Vagina (tissue), 2 donors: ENCODE measurements at places on chromosomes 4 and X. TPM values are rescaled to one million over a fixed set of nuclear protein-coding genes. Genes with fewer than 3 reads are reported as not detected.

DNA sequence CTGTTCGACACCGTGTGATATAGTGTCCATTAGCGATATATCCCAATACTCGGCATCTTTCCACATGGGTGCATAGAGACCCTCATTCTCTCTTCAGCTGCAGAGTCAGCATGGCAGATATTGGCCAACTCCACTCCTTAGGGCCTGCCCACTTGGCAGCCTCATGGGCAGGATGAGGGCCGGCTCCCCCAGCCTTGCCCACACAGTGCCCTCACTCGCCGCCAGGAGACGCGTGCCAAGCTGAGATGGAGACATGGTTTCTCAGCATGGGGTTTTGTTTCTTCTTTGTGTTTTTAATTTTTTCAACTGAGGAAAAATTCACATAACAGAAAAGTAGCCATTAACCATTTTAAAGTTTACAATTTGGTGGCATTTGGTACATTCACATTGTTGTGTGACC, 5.3 kb upstream of the PLXNA3 start:
- no peaks in the 10 kb centered on the region for H3K36me3 ChIP-seq
- H3K27ac ChIP-seq = no peak overlapping the region
- DNase-seq = no peak
- H3K27me3 ChIP-seq = no peaks in the 10 kb centered on the region
- H3K4me3 ChIP-seq = no peak overlapping the region

DNA sequence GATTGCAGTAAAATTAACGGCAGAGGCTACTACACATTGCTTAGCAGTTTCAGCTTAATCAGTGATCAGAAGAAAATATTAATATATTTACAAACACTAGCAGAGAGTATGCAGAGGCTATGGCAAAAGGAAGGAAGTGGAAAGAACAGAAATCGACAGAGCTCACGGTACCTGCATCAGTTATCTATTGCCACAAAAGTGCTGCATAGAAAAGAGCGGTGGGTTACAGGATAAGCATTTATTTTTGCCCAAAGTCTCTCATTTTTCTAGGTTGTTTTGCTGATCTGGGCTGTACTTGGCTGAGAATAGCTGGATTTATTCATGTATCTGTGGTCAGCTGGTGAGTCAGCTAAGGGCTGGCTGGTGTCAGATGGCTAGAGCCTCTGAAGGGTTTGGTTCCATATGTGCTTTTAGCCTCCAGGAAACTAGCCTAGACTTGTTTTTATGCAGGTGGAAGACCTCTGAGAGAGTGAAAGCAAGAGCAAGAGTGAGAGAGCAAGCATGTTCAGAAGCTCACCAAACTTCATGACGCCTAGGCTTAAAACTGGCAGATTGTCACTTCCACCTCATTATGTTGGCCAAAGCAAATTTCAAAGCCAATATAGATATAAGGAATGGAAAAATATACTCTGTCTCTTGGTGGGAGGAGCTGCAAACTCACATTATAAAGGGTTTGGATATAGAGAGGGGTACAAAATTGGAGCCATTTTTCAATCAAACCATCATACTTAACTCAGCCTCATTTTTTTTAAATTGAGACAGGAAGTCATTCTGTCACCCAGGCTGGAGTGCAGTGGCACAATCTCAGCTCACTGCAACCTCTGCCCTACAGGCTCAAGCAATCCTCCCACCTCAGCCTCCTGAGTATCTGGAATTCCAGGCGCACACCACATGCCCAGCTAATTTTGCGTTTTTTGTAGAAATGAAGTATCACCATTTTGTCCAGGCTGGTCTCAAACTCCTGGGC, 153.2 kb upstream of the RPL34 start:
- H3K27ac ChIP-seq = no peak overlapping the region
- no peaks in the 10 kb centered on the region for H3K4me1 ChIP-seq
- no peak for DNase-seq
- no peaks in the 10 kb centered on the region for H3K27me3 ChIP-seq
- H3K4me3 ChIP-seq = no peak overlapping the region

DNA sequence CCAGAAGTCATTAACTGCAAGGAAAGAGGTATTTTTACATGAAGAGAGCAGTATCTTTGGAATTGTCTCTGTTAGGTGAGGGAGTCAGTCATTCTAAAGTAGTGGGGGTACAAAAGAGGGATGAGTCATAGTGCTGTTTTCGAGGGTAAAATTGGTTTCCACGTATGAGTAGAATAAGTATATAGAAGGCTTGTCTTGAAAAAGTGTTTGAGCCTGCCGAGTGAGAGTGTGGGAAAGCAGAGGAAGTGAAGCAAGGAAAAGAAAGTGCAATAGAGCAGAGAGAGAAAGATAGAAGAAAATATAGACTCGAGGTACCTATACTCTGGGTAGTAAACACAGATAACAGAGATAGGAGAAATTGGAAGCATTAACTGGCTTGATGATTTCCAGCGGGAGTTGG, 696.4 kb downstream of the DMD start:
- no peak overlapping the region for H3K4me3 ChIP-seq
- H3K27me3 ChIP-seq = no peaks in the 10 kb centered on the region
- H3K36me3 ChIP-seq = no peaks in the 10 kb centered on the region
- DNase-seq = no peak
- H3K27ac ChIP-seq = no peak overlapping the region
- no peaks in the 10 kb centered on the region for H3K4me1 ChIP-seq

GRCh38 chr4:86543560-86544309, 50.4 kb upstream of the PTPN13 start:
- no peaks in the 10 kb centered on the region for H3K27me3 ChIP-seq
- no peak overlapping the region for H3K4me3 ChIP-seq
- H3K4me1 ChIP-seq = no peaks in the 10 kb centered on the region

- no peak for DNase-seq
- peak overlapping the region; percentile 36 for H3K27ac ChIP-seq
- peaks cover 26% of the 10 kb centered on the region for H3K4me1 ChIP-seq
- no peaks in the 10 kb centered on the region for H3K36me3 ChIP-seq
- H3K4me3 ChIP-seq = no peak overlapping the region
Measured at GRCh38 chrX:152905081-152905420, 7.2 kb downstream of the ZNF185 start.

- H3K27ac ChIP-seq = no peak overlapping the region
- no peak for DNase-seq
- H3K4me1 ChIP-seq = no peaks in the 10 kb centered on the region
- H3K27me3 ChIP-seq = no peaks in the 10 kb centered on the region
- H3K36me3 ChIP-seq = no peaks in the 10 kb centered on the region
Measured at GRCh38 chr4:179867300-179867878, 2375.8 kb upstream of the TENM3 start.

- no peaks in the 10 kb centered on the region for H3K27me3 ChIP-seq
- H3K27ac ChIP-seq = peak overlapping the region; percentile 15
- no peak for DNase-seq
- H3K36me3 ChIP-seq = no peaks in the 10 kb centered on the region
- H3K4me1 ChIP-seq = peaks cover 44% of the 10 kb centered on the region
Measured at GRCh38 chr4:6750286-6751221, 32.0 kb upstream of the KIAA0232 start.

DNA sequence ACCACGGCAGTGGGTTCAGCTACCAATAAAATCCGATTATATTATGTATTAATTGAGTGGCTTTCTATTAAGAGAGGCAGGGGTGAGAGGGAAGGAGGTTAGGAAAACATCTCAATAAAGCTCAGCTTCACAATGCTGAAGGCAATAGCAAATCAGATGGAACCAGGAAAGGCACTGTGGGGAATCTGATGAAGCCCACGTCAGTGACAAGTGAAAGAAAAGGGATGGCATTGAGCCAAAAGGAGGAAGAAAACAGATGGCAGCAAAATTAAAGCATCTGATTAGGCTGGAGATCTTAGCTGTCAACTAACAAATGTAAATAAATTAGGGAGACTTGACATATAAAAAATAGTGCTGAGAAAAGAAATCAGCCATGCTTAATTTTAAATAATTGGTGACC, 180.9 kb downstream of the RASL11B start:
- H3K27me3 ChIP-seq = no peaks in the 10 kb centered on the region
- no peak overlapping the region for H3K27ac ChIP-seq
- no peaks in the 10 kb centered on the region for H3K4me1 ChIP-seq
- H3K36me3 ChIP-seq = no peaks in the 10 kb centered on the region
- no peak for DNase-seq

DNA sequence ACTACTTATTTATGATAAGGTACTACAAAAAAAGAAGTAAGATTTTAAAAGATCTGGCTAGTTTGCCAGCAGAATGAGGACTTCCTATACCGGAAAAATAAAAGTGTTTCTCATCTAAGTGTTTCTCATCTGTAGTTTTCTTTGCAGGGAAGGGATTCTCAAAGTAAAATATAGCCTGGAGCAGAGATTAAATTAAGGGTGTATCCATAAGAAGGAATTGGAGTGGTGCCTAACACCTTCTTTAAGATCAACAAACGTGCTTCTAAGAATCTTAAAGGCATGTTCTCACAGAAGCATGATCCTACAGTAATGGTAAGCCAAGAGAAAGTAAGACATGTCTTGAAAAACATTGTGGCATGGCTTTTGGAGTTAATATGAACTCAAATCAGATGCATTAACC, 528.2 kb downstream of the GBA3 start:
- H3K4me1 ChIP-seq = no peaks in the 10 kb centered on the region
- H3K27ac ChIP-seq = no peak overlapping the region
- no peaks in the 10 kb centered on the region for H3K36me3 ChIP-seq
- DNase-seq = no peak
- no peak overlapping the region for H3K4me3 ChIP-seq

GRCh38 chr4:109801099-109801789, 555 bp downstream of the CFI start:
- H3K27ac ChIP-seq = no peak overlapping the region
- peak overlapping the region; percentile 14 for H3K4me3 ChIP-seq
- H3K27me3 ChIP-seq = no peaks in the 10 kb centered on the region
- DNase-seq = no peak
- no peaks in the 10 kb centered on the region for H3K36me3 ChIP-seq
- no peaks in the 10 kb centered on the region for H3K4me1 ChIP-seq

DNA sequence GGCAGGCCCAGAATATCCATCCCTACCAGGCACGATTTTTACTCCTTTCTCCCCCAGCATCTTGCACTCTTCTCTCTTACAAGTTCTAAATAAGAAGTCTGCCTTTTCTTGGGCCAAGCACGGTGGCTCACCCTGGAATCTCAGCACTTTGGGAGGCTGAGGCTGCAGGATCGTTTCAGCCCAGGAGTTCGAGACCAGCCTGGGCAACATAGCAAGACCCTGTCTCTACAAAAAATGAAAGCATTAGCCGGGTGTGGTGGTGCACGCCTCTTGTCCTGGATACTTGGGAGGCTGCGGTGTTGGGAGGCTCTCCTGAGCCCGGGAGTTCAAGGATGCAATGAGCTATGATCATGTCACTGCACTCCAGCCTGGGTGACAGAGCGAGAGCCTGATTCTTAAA, 64.8 kb downstream of the IRF2 start:
- DNase-seq = no peak
- peaks cover 22% of the 10 kb centered on the region for H3K36me3 ChIP-seq
- no peaks in the 10 kb centered on the region for H3K27me3 ChIP-seq
- no peak overlapping the region for H3K4me3 ChIP-seq

- peaks cover 12% of the 10 kb centered on the region for H3K4me1 ChIP-seq
- no peak for DNase-seq
- H3K27ac ChIP-seq = no peak overlapping the region
Measured at GRCh38 chr4:56733352-56733751, 52.3 kb upstream of the HOPX start.

DNA sequence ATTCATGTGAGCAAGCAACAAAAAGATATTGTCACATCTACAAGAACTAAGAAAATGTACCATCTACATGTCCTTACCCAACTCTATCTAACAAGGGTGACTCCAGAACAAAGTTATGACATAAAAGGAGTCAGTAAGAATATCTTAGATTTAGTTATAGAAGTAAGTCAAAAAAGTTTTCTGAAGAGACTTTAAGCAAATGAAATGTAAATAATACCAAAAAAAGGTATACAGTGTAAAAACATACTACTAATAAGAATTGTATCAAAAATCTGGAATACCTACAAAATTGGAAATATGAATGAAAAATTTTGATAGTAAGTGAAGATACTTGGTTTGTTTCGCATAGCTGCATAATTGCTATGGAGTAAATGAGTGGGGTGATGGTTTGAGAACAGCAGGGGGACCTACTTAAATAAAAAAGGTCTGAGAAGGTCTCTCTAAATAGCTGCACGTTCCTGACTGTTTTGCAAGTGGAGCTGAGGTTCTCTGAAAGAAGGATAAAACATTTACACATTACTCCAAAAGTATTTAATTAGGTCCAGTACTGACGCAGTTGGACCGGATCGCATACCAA, 51.0 kb upstream of the ENPP6 start:
- no peak overlapping the region for H3K27ac ChIP-seq
- no peaks in the 10 kb centered on the region for H3K4me1 ChIP-seq
- DNase-seq = no peak
- H3K36me3 ChIP-seq = no peaks in the 10 kb centered on the region

GRCh38 chrX:71910643-71910985, at the start of gene NHSL2:
Gene NHSL2, plus strand, starts transcription at chrX:71910845.
- H3K27me3 ChIP-seq = no peaks in the 10 kb centered on the region
- no peaks in the 10 kb centered on the region for H3K4me1 ChIP-seq
- DNase-seq = no peak
- peak within 1 kb of the TSS; percentile 52 for H3K4me3 ChIP-seq
- peak within 1 kb of the TSS; percentile 57 for H3K27ac ChIP-seq

- no peak for DNase-seq
- peaks cover 37% of the 10 kb centered on the region for H3K4me1 ChIP-seq
- H3K36me3 ChIP-seq = no peaks in the 10 kb centered on the region
- no peaks in the 10 kb centered on the region for H3K27me3 ChIP-seq
- H3K4me3 ChIP-seq = peak within 1 kb of the TSS; percentile 96
Measured at GRCh38 chr4:78776079-78776728, at the start of gene BMP2K. Gene BMP2K, plus strand, starts transcription at chr4:78776350. Its CDS starts 194 bp downstream, at chr4:78776544.

- H3K4me1 ChIP-seq = peaks cover 40% of the 10 kb centered on the region
- no peaks in the 10 kb centered on the region for H3K36me3 ChIP-seq
- no peak overlapping the region for H3K27ac ChIP-seq
Measured at GRCh38 chr4:6806924-6807626, 24.5 kb downstream of the KIAA0232 start.

DNA sequence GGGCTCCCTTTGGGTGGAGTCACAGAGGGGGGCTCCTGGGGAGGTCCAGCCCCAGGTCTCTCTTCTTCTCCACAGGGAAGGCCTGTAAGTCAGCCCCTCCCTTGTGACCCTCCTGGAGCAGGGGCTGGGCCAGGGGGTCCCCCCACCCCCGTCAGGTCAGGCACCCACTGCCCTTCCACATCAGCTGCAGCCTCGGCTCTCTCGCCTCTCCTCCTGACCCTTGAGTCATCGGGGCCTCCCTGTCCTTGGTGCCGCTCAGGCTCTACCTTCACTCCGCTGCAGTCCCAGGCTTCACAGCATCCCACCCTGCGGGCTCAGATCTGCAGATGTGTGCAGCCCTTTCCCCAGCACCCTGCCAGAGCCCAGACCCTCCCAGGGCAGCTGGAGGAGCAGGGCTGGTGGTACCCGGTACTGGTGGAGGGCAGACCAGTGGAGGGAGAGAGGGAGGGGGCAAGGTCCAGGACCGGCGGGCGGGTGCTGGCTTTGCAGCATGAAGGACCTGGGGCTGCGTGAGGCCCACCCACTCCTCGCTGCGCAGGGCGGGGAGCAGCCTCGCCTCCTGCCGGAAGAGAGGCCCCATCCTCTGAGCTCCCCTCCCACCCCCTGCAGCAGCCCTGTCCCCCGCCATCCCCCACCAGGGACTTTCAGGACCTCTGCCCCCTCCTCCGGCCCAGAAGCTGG, 117.1 kb downstream of the FAM53A start:
- H3K4me1 ChIP-seq = no peaks in the 10 kb centered on the region
- H3K27ac ChIP-seq = no peak overlapping the region
- DNase-seq = no peak
- no peaks in the 10 kb centered on the region for H3K27me3 ChIP-seq
- no peak overlapping the region for H3K4me3 ChIP-seq

PPID gene
- 15.0 TPM for total RNA-seq

CD38 gene
- 1.2 TPM for total RNA-seq

KLHL4 gene
- total RNA-seq = 0.25 TPM

CT47B1 gene
- not detected for total RNA-seq

ADAM29 gene
- not detected for total RNA-seq

F11 gene
- total RNA-seq = not detected

CXCL1 gene
- total RNA-seq = 26.3 TPM
